Urinary bladder (tissue), 4 donors: ENCODE measurements at places on chromosomes 16 and 17.

GRCh38 chr17:7839876-7840261 lies 5.9 kb downstream of the KDM6B start:
- no peak for DNase-seq

DNA sequence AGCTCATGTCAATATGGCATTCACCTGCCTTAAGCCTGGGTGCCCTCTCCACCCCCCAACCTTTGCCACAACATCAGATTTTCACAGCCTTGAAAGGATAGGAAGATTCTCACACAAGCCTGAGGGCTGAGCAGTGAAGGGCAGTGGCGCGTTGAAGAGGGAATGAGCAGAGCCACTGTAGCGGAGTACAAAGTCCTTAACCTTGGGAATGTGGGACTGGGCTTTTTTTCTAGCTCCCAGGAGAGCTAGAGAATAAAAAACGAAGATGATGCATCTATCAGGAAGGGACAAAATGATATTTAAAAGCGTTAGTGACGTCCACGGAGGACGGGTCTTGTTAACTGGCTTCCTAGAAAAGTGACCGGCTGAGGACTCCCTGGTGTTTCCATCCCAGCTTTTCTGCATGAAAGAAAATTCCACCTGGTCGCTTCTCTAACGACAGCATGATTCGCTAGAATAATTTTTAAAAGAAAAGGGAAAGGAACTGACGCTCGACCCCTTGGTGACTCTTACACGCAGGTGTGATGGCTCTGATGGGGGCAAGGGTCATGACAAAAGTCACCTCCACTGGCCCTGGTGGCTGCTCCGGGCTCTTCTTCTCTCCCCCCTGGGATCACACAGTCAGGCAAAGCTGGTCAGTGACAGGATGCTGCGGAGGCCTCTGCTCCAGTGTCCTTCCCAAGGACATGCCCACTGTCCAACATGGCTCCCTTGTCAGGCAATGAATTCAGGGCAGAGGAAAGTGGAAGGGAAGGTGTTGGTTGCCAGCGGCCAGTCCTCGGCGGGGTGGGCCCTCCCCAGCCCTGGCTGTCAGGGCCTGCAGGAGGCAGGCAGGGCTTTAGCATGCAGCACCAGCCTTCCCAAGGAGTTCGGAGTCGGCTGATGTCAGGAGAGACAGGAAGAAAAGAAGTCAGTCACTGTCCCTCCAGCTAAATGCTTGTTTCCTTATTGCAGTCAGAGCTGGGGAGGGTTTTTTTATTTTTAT lies 58.4 kb upstream of the IRX3 start:
- no peak for DNase-seq

GRCh38 chr16:87363771-87364455 lies 19.7 kb downstream of the FBXO31 start:
- DNase-seq: no peak

DNA sequence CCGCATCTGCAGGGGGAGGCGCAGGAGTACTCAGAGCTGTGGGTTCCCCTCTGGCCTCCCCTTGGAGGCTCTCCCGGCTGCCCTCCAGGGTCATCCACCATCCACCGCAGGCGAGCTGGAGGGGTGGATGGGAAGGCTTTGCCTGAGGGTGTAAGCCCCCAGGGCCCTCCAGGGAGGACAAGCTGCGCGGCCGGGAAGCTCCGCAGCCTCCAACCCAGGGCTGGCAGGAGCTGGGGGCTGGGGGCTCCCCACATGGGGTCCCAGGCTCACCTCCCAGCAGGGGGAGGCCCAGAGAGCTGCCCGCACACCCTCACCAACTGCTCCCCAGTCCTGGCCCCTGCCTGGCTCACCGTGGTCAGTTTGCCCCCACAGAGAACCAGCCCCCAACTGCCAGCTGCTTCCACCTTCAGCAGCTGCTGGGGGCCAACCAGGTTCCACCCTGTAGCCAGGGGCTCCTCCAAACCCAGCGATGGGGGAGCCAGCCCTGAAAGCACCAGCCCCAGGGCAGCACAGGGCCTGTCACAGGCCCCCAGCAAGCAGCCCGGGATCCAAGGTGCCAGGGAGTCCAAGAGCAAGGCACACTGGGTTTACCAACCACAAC lies 19.8 kb upstream of the CHMP6 start:
- no peak for DNase-seq

DNA sequence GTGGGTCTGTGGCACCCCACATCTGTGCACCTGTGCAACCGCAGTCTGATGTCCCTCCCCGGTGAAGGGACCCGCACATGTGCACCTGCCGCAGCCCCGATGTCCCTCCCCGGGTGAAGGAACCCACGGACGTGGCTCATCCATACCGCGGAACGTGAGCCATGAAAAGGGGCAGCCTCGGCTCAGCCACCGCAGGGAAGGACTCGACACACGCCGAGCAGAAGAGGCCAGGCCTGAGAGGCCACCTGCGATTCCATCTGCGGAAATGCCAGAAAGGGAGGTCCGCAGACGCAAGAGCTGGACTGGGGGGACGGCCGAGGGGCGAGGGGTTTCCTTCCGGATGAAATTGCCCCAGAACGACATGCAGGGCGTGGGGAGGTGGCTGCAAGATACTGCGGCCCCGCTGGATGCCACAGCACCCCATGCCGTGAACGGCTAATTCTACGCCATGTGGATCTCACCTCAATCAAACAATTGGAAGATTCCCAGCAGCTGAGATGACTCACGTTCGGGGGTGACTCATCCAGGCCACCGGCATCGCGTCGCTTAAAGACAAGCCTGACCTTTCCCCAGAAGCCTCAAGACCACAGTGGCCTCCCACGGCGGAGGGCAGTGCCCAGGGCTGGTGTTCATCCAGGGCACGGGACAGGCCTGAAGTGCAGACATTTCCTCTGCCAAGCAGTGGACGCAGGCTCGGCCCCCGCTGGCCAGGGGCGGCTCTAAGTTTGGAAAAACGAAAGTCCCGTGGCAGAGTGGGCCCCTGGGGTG lies 21.0 kb downstream of the SOX8 start:
- DNase-seq: no peak

- DNase-seq: no peak
These were observed 134.2 kb downstream of the MGAT5B start for GRCh38 chr17:77002103-77003045.

- DNase-seq: no peak
These were observed 139.6 kb downstream of the HS3ST3A1 start for GRCh38 chr17:13462146-13462545.

GRCh38 chr17:30376621-30377452 lies 1.9 kb upstream of the CPD start:
- peak; percentile 71 for DNase-seq

- DNase-seq: no peak
These were observed 7.6 kb downstream of the MRM1 start for GRCh38 chr17:36608794-36609497.

DNA sequence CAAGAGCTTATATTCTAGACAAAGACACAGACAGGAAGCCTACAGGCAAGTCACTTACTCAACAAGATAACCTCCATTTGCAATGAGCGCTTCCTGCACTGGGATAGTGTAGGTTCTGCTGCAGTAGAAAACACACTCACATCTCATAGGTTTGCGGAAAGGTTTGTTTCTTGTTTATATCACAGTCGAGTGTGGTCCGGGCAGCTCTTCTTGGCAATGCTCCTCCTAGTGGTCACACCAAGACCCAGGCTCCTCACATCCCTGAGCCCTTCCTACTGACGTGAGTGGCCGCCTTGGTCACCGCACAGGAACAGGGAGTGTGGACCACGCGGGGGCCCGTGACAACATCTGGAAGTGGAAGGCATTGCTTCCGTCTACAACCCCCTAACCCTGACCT lies 48.0 kb upstream of the RBFOX3 start:
- DNase-seq: no peak

GRCh38 chr16:54911079-54911478 lies 19.6 kb upstream of the IRX5 start:
- no peak for DNase-seq

DNA sequence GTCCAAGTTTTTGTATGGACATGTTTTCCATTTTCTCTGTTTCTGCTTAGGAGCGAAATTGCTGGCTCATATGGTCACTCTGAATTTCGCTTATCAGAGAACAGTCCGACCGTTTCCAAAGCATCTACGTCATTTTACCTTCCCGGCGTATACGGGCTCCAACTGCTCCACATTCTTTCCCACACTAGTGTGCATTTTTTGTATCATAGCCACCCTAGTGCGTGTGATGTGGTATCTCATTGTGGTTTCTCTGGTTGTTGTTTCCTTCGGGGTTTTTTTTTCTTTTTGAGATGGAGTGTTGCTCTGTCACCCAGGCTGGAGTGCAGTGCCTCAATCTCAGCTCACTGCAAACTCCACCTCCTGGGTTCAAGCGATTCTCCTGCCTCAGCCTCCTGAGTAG lies 31.0 kb upstream of the BHLHA9 start:
- no peak for DNase-seq

DNA sequence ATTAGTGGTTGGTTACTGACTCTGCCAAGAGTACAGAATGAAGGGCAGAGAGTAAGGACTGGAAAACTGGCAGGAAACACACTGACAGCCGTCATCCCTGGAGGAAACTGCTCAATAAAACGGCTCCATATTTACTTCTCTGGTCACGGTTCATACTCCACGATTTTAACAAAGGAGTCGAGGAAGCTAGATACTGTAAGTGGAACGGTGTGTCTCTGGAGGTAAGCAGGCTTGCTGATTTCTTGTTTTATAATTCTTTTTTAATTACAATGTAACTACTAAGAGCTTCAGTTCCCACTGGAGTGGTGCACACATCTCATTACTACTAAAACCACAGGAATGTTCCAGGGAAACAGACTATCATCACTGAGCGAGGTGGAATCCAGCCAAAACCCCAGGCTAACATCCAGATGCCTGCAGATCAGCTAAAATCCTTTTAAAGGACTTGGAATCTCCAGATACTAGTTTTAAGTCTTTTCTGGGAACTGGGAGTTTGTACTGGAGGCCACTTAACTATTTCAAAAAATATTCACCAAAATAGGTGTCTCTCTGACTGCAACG lies 17.8 kb downstream of the SERPINF1 start:
- DNase-seq: peak; percentile 70

DNA sequence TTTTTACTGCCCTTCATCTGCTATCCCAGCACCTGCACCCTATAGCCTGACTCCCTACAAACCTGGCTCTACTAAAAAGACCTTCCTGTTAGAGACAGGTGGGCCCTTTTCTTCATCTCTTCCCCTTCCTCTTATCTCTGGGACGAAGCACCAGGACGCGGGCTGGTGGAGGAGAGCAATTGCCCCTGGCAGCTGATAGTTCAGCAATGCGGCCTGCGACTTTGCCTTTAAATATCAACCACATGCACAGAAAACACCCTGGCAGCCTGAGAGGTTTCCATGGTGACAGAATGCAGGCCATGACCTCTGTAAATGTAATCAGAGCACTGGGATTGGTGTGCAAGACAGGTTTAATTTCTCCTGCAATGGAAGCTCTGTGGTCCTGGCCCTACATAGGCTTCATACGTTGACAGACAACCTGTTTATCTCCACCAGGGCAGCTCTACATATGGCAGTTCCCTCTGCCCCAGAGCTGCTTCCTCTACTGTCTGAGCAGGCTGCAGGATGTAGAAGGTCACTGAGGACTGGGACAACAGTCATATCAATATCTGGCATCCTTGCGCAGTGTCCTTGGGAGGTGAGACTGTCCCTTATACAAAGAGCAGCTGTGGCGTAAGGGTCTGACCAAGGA lies 10.0 kb upstream of the SKAP1 start:
- DNase-seq: no peak

DNA sequence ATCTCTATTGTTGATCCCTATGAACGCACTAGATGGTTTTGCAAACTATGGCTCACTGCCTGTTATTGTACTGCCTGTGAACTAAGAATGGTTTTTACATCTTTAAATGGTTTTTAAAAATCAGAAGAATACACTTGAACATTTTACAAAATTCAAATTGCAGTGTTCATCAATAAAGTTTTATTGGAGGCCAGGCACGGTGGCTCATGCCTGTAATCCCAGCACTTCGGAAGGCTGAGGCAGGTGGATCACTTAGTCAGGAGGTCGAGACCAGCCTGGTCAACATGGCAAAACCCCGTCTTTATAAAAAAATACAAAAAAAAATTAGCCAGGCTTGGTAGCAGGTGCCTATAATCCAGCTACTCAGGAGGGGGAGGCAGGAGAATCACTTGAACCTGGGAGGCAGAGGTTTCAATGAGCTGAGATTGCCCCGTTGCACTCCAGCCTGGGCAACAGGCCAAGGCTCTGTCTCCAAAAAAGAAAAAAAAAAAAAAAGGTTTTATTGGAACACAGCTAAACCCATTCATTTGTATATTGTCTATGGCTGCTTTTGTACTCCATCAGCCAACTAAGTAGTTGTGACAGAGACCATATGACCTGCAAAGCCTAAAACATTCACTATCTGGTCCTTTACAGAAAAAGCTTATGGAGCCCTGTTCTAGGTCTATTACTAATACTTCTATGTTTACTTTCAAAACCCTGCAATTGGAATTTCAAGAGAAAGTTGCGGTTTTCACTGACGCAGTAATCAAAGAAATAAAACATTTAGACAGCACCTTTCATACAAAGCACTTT lies 18.9 kb downstream of the IKZF3 start:
- DNase-seq: no peak
